Stimulated activated CD4-positive, alpha-beta T cell treated with anti-CD3 and anti-CD28 coated beads, Interleukin-1b, Interleukin-23, amount 100 ng/mL, for 1 hour (primary cell): ENCODE measurements at places on chromosomes 2 and 18.

- DNase-seq = no peak
These were observed 145.6 kb downstream of the AGAP1 start for GRCh38 chr2:235639428-235639773.

DNA sequence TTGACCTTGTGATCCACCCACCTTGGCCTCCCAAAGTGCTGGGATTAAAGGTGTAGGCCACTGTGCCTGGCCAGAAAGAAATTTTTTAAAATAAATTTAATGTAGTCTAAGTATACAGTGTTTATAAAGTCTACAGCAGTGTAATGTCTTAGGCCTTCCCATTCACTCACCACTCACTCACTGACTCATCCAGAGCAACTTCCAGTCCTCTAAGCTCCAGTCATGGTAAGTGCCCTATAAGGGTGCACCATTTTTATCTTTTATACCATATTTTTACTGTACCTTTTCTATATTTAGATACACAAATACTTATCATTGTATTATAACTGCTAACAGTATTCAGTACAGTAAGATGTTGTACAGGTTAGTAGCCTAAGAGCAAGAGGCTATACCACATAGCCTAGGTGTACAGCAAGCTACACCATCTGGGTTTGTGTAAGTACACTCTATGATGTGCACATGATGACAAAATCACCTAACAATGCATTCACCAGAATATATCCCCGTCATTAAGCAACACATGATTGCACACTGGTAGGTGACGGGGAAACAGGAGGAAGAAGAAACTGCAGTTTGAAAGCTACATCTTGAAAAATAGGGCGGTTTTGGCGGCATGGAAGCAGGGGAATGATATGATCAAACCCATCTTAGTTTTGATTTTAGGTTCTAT, 105.1 kb upstream of the ITGB6 start:
- no peak for DNase-seq

- DNase-seq = no peak
These were observed 128.5 kb downstream of the CALCRL start for GRCh38 chr2:187319441-187320108.

- DNase-seq = no peak
These were observed 75.9 kb upstream of the NRXN1 start for GRCh38 chr2:51107841-51108240.

- no peak for DNase-seq
These were observed 84.2 kb upstream of the PHLPP1 start for GRCh38 chr18:62631173-62631572.

DNA sequence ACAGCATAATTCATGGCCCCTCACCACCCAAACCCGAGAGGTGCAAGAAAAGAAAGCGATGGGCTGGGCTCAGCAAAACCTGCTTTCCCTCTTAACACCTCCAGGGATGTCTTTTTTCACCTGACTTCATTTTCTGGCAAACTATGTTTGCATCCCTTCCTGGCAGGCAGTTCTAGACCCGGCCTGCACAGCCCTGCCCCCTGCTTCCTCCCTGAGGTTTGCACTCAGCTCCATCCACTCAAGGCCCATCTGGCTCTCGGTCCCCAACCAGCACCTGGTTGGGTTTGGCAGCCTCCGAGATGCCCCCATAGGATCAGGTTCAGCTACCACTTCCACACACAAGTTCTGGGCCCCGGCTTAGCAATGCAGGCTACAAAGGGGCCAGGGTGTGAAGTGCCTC, 185.7 kb downstream of the SMAD7 start:
- no peak for DNase-seq

DNA sequence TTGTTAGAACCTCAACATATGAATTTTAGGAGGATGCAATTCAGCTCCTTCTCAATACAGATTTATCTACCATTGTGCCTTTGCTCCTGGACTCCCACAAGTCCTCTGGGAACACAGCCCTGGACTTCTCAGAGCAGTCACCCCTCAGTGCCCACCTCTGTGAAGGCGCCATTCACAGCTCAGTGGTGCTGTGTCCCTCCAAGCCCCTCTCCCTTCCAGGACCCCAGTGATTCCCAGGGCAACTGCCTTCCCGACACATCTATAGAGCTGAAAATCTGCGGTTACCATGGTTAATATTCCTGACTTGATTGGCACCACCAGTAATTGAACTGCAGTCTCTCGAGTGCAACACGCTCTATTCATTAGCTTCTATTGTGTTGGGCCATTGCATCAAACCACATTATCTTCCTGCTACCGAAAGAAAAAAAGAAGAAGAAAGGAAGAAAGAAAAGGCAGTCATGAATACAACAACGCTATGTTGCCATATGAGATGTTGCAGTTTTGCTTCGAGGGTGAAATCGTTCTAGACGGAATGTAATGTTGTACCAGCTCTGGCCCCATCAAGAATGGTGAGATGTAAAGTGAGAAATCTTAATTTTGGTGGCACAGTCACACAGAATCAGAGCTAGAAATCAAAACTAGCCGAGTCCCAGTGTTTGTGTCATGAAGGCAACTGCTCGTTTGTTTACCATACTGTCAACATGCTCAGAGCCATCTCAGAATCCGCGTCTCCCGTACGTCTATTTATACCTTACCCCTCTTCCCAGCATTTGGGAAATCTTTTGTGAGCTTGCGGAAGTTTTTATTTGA, 524.0 kb upstream of the ID2 start:
- DNase-seq = no peak

DNA sequence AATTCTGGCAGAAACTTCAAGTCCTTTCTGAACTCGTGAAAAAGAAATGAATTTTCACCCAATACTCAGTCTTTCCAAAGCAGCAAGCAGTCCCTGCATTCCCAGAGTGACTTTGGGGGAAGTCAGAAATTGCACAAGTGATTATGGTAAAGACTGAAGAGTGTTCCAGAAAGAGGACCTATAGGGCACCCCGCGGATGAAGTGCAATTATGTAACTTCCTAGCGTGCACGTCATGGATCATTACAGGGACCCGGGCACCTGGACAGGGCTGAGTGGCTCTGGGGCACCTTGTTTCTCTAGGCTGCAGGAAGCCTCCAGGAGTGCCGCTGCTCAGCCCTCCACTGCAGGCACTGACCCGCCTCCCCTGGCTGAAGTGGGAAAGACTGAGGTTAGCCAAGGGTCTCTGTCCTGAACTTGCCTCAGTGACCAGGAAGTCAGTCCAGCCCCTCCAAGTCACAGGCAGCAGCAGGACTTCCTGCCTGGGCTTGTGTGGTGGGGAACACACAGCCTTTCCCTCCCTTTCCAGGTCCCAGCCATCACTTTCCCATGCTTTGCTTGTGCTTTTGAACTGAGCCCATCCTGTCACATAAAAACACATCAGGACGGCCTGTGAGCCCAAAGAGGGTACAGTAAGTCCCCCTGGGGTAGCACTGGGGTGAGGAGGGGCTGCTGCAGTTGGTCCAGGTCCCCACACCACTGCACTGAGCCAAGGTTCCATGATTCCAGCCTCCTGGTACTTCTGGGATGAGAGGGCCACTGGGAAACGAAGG, 19.8 kb downstream of the TMEM185B start:
- no peak for DNase-seq

DNA sequence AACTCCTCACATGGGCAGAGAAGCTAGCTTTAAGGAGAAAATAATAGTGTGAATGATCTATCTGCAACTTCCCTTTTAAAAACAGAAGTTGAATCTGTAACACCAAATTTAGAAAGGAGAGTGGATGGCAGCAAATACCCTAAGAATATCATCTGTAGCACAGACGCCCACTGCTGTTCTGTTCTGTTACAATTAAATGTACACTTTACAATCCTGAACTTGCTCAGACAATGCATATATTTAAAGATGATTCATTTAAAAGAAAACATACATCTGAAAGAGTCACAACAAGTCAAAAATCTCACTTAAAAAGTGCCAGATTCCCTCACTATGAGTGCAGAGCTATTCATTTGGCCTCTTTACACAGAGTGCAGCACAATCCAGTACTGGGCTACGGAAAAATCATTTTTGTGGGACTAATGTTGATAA, 8.0 kb upstream of the SERTAD2 start:
- no peak for DNase-seq

DNA sequence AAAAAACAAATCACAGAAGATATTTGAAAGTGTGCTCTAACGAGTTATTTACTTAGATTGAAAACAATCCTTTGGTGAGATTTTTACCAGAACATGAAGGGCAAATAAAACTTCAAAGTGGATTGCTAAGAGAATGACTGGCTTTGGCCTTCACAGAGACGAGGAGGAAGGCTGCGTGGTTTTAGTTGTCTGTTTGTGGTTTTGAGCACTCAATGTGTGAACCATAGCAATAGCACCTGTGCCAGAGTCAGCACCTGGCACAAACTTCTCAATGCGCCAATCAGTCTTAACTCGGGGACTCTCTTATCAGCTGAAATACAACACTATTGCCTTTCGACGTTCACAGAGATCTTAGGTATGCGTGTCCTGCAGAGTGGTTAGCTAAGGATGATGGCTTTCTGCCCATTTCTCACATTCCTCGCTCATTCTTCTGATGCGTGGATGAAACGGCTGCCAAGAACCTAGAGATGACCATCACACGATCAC, 70.0 kb downstream of the MBP start:
- DNase-seq = no peak

- no peak for DNase-seq
These were observed 6.6 kb downstream of the BCL11A start for GRCh38 chr2:60546756-60547420.
